ENCODE measurements at places on chromosomes 7 and 10. TPM values are rescaled to one million over a fixed set of nuclear protein-coding genes. Genes with fewer than 3 reads are reported as not detected.

DNA sequence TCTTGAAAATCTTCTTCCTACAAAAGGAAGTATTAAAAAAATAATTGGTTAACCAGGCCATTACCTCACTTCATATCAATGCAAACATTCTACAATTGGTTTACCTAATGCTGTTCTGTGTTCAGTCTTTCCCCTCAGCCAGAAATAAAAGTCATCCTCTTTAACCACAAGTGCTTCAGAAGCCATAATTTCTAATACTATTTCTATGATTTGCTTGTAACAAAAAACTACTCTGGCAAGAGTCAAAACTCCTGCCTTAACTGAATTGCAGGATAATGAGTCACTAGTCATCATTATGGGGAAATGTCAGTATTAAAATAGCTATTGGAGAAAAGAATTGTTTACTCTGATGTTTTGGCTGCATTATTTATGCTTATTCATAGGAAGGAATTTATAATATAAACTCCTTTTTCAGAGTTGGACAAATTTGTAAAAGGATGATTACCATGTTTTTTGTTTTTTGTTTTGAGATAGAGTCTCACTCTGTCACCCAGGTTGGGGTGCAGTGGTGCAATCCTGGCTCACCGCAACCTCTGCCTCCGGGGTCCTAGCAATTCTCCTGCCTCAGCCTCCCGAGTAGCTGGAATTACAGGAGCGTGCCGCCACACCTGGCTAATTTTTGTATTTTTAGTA lies 55.5 kb upstream of the ODAD2 start:
- no peak for DNase-seq

- DNase-seq, result no peak
Observed at GRCh38 chr10:73983096-73984047, 14.5 kb upstream of the VCL start.

- DNase-seq, result no peak
Observed at GRCh38 chr10:127298381-127298780, 102.0 kb upstream of the INSYN2A start.

Gene PRSS37
- polyA plus RNA-seq, result not detected

All from muscle of arm (tissue), 14 donors.